NCI-H2171 (cell line): ENCODE measurements at places on chromosomes 6 and 20.

- peak; percentile 50 for DNase-seq
Observed at GRCh38 chr6:39377539-39377950, 55.0 kb upstream of the KCNK16 start.

DNA sequence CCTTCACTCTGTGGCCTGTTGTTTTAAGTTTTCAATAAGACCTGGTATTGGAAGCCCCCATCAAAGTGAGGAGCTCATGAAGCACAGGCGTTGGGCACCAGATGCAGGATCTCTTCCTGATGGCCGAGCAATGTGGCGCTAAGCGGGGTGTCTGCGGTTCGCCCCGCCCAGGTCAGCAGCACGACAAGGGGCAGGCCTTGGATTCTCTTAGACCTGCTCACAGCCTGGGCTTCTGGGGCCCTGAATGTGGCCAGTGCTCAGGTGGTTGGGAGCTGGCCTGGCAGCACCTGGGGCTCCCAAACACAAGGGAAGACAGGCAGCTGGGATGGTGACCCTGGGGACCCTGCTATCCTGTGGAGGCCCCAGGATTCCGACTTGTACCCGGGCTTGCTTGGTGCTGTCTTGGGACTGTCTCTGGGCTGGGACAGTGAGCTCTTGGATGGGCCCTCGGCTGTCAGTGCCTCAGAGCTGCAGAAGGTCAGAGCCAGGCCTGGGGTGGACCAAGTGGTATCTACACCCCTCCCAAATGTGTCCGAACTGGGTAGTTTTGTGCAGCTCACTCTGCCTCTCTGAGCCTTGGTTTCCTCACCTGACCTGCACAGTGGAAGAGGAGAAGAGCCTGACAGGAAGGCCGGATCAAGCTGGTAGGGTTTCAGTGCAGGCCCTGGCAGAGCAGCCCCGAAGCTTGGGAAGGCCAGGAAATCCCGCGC is 69.1 kb downstream of the PHACTR3 start:
- DNase-seq: no peak

- peak; percentile 48 for DNase-seq
Observed at GRCh38 chr6:106973836-106974335, 643 bp downstream of the CD24 start.

DNA sequence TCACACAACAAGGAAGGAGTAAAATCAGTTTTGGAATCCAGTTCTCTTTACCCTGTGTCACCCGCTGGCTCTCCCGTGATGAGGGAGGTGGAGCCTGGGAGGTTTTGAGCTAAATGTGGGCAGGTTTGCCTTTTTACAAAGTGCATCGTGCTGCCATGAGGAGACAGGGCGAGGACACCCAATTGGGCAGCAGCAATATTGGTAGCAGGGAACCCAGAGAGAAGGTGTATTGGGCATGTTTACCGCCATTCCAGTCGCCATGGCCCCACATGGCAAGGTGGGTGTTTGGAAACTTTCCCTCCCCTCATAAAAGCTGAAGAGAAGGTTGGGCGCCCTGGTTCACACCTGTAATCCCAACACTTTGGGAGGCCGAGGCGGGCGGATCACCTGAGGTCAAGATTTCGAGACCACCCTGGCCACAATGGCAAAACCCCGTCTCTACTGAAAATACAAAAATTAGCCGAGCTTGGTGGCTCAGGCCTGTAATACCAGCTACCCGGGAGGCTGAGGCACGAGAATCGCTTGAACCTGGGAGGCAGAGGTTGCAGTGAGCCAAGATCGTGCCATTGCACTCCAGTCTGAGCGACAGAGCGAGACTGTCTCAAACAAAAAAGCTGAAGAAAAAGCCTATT is 3.5 kb upstream of the UBE2V1 start:
- DNase-seq: no peak

GRCh38 chr6:3545156-3545555 is 88.3 kb upstream of the SLC22A23 start:
- DNase-seq: no peak

DNA sequence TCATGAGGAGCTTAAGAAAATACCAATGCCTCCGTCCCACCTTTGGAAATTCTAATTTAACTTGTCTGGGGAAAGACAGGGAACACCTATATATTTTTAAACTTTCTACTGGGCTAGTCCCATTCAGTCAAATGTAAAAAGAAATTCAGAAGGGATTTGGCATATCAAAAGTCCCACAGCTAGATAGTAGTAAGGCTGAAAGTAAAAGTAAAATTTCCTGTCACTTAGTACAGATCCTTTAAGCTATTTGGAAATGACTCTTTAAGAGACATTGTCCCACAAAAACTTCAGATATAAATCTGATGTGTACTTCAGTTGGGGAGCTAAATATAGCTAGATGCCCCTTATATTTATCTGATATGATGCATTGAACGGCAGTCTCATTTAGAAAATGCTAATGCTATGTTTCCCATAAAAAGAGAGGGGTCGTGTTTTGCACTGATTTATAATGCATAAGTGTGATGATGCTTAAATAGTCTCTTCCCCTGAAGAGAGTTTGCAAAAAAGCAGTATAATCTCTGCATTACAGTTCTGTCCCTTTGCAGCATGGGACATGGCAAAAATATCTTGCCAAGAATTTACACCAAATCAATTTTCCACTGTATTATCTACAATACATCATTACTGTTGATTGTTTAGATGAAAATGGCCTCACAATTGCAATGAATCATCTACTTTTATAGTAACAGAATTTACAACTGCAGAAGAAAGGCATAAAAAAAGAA is 860.8 kb upstream of the MAP3K7 start:
- DNase-seq: no peak

GRCh38 chr6:10048370-10049297 is 366.2 kb downstream of the TFAP2A start:
- no peak for DNase-seq

- DNase-seq: no peak
Observed at GRCh38 chr6:126312013-126312665, 27.8 kb upstream of the CENPW start.

DNA sequence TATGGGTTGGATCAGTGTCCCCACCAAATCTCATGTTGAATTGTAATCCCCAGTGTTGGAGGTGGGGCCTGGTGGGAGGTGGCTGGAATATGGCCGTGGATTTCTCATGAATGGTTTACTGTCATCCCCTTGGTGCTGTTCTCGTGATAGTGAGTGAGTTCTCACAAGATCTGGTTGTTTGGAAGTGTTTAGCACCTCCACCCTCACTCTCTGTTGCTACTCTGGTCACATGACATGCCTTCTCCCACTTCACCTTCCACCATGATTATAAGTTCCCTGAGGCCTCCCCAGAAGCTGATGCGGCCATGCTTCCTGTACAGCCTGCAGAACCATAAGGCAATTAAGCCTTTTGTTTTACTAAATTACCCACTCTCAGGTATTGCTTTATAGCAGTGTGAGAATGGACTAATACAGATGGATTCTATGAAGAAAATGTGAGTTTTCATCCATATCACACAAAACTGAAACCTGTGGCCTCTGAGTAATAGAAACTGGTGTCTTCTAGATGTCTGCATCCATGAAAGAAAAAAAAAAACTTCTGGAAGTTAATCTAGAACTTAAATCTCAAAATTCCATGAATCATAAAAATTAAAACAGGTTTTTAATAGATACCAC is 39.3 kb downstream of the MBOAT1 start:
- no peak for DNase-seq

- no peak for DNase-seq
Observed at GRCh38 chr20:10646886-10647420, 26.8 kb downstream of the JAG1 start.
